ENCODE measurements at places on chromosomes 5 and 9.

DNA sequence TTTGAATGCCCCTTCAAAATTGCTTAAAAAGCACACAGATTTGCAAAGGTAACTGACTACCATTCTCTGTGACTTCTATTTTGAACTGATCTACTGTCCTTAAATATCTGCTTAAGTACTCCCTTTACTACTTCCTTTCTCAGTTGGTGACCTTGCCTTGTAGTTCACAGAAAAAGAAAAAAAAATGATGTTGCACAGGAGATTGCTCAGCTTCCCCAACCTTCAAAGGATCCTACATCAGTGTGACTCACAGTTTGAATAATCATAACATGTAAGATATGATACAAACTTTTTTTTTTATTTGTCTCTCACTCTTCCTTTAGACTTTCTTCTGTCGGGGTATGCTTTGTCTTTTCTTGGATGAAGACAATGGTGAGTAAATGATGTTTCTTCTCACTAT, 1029.6 kb downstream of the CDH12 start:
- DNase-seq: no peak

GRCh38 chr5:105924366-105924765, 1746.4 kb downstream of the EFNA5 start:
- DNase-seq: no peak

- DNase-seq: no peak
Observed at GRCh38 chr9:117300371-117301110, 114.3 kb downstream of the ASTN2 start.

- DNase-seq: no peak
Observed at GRCh38 chr9:103444176-103444575, 449.0 kb downstream of the CYLC2 start.

- no peak for DNase-seq
Observed at GRCh38 chr5:308672-309271, 12.7 kb upstream of the AHRR start.

- no peak for DNase-seq
Observed at GRCh38 chr9:113375057-113376023, 1.4 kb downstream of the HDHD3 start.

GRCh38 chr9:18253950-18254349, 220.0 kb upstream of the ADAMTSL1 start:
- no peak for DNase-seq

GRCh38 chr9:34590381-34591247, 1.1 kb upstream of the CNTFR start:
- no peak for DNase-seq

DNA sequence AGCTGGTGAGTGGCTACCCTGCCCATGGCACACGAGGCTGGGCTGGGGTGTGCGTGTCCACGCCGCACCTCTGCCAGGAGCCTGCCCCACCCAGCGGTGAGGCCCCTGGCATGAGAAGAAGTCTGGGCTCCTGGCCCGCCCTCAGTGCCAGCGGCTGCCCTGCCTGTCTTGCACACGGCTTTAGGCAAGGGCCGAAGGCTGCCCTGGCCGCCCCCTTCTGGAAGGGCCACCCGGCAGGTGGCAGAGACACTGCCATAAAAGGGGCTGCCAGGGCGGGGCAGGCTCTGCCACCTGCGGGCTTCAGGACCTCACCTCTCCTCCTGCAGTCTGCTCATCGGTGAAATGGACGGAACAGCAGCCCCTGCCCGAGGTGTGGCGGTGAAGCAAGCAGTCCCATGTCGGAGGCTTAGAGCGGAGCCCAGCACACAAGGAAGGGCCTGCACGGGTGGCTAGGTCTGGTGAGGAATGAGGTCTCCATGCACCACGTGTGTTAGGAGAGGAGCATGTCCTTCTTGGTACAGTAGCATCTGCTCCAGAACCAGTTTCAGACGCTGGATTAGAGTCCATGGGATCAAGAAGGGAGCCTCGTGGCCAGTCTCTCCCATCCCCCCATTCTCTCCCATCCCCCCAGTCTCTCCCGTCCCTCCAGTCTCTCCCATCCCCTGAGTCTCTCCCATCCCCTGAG, 34.8 kb upstream of the TMEM250 start:
- DNase-seq: no peak

DNA sequence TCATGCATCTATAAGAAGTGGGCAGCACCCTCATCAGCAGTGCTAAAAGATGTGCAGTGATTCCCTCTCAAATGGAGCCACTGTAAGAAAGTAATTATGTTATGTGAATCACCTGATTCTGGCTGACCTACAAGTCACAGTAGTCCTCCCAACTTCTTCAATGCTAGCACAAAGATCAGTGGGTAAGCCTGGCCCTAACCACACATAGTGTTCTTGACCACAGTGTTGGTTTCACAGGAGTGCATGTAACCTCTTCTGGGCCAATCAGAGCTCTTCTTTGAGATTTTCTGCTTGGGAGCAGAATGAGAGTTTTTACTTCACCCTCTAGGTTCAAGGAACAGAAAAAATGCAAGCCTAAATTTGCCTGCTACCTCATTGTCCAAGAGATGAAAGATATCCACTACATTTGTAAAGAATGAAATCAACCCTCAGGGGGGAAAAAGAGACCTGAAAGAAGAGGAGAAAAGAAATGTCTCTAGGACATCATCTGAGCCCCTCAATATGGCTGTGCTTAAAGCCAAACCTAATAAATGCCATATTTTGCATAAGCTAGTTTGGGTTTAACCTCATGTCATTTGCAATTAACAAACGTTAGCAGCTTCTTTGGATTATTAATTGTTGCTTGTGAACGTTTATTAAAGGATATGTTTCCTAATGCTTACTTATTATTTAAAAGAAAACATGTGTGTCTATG, 65.3 kb upstream of the ADRB2 start:
- no peak for DNase-seq

GRCh38 chr9:79765466-79765865, 193.7 kb downstream of the TLE4 start:
- DNase-seq: no peak

- no peak for DNase-seq
Observed at GRCh38 chr5:172642051-172642409, 967 bp downstream of the NEURL1B start.

- DNase-seq: no peak
Observed at GRCh38 chr5:142915813-142916424, 145.7 kb downstream of the ARHGAP26 start.

DNA sequence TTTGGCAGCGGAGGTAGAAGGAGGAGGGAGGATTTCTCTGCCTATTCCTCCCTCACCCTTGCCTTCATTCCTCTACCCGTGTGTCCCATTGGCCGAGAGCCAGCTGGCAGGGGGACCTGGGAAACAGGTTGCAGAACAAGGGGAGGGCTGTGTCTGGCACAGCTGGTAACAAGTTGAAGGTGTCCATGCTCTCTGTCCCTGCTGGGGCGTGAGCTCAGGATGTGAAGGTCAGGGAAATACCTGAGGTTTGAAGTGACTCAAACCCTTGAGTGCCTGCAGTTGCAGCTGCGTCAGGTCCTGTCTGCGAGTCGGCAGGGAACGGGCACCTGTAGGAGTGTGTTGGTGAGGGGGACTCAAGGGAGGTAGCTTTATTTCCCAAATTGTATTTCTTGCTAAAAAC, 16.2 kb downstream of the MIGA2 start:
- DNase-seq: no peak

GRCh38 chr5:97162045-97162444, 19.6 kb upstream of the LIX1 start:
- DNase-seq: peak; percentile 57
